ENCODE measurements at places on chromosomes 11 and 22. TPM values are rescaled to one million over a fixed set of nuclear protein-coding genes. Genes with fewer than 3 reads are reported as not detected.

GRCh38 chr11:18392434-18393321 is 1.7 kb upstream of the LDHA start:
- no peak for DNase-seq
- H3K4me3 ChIP-seq, result no peak overlapping the region
- H3K27me3 ChIP-seq, result no peaks in the 10 kb centered on the region
- peaks cover 27% of the 10 kb centered on the region for H3K4me1 ChIP-seq
- peaks cover 10% of the 10 kb centered on the region for H3K36me3 ChIP-seq

DNA sequence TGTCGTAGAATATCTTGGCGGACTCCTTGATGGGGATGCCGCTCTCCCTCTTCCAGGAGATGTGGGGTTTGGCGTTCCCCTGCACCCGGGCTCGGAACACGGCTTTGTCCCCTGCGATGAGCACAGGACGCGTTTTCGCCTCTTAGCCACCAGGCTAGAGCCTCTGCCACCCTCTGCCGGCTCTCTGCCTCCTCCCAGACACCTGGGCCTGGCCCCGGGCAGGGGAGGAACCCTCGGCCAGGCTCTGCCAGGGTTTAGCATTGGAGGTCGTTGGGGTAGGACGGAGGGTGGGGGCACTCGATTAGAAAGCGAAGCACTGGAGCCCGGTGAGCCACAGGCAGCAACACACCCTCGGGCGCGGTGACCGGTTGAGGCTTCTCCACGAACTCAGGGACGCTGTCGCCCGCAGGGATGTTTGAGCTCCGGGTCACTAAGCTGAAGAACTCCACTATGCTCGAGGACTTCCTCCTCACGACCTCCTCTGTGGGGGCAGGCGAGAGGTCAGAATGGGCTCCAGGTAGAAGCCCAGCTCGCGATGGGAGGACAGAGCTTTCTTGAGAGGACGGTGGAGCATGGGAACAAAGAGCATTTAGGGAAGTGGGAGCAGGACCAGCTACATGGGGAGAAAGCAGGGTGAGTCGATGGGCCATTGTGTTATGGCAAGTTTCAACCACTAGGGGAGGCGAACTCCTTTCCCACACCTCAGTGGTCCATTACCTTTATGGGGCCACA is 4.3 kb downstream of the IGSF22 start:
- peak; percentile 40 for DNase-seq
- no peaks in the 10 kb centered on the region for H3K4me1 ChIP-seq
- peak overlapping the region; percentile 61 for H3K4me3 ChIP-seq

DNA sequence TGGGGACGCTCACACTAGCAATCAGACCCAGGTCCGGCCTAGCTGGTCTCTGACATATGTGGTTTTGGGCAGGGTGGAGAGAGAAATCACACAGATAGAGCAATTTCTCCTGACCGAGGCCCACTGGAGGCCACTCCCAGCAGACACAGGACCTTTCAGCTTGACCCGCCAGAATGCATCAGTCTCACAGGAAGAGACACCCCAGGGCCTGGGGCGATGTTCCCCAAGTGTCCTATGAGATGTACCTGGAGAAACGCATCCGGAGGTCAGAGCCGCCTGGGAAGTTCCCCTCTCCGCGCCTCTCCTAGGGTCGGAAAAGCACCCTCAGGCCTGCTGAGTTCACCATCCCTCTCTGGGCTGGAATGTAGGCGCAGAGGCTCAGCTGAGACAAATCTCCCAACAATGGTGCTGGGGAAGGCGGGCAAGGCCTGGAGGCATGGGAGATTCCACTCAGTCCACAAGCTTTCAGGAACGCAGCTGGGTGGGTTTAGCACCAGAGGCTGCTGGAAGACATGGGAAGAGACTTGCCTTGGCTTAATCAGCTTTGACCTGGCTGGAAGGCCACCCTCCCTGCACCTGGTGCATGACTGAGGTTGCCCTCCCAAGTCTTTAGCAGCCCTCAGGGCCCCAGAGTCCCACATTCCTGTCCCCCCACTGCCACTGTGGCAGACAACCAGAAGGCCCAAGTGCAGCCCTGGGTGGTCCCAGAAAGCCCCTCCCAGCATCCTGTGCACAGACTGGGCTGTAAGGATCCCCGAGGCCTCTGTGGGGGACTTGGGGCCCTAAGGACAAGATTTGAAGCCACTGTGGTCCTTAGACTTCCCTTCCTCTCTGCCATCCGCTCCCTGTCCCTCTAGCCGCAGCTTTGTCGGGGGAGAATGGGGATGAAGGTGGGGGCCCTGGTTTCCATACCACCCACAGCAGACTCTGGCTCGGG is 57.5 kb downstream of the RTL6 start:
- H3K27me3 ChIP-seq, result no peaks in the 10 kb centered on the region
- no peak for DNase-seq
- H3K27ac ChIP-seq, result no peak overlapping the region
- H3K4me1 ChIP-seq, result no peaks in the 10 kb centered on the region

DNA sequence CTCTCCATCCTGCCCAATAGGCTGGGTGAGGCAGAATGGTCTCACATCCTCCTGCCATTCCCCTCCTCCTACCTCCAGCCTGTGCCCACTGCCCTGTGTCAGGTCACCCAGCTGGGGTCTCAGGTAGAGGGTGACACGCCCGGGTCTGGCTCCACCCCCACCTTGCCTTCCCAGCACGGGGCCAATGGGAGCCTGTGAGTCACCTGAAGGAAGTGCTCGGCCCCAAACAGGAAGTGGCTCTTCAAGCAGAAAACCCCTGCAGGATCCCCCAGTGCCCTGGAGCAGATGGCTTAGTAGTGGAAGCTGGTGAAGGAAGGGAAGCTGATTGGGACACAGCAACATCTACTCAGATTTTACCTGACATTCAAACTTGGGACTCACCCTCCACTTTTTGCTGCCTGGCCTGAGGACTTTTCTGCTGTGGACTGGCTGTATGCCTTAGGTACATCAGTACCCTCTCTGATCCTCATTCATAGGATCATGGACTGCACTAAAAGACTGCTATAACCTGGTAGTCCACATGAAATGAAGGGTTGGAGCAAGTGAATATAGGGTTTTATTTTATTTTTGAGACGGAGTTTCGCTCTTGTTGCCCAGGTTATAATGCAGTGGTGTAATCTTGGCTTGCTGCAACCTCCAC is 33.4 kb downstream of the GDPD5 start:
- no peaks in the 10 kb centered on the region for H3K4me1 ChIP-seq
- no peak overlapping the region for H3K27ac ChIP-seq
- H3K36me3 ChIP-seq, result no peaks in the 10 kb centered on the region
- peak; percentile 27 for DNase-seq

- H3K27me3 ChIP-seq, result no peaks in the 10 kb centered on the region
- H3K4me1 ChIP-seq, result peaks cover 25% of the 10 kb centered on the region
- DNase-seq, result peak; percentile 34
- no peak overlapping the region for H3K4me3 ChIP-seq
- H3K27ac ChIP-seq, result peak overlapping the region; percentile 82
Observed at GRCh38 chr11:96155627-96156378, 187.2 kb downstream of the MAML2 start.

- H3K27me3 ChIP-seq, result no peaks in the 10 kb centered on the region
- no peak overlapping the region for H3K27ac ChIP-seq
- H3K4me3 ChIP-seq, result no peak overlapping the region
- no peaks in the 10 kb centered on the region for H3K36me3 ChIP-seq
- H3K4me1 ChIP-seq, result no peaks in the 10 kb centered on the region
- DNase-seq, result no peak
Observed at GRCh38 chr11:45247433-45247832, 38.7 kb downstream of the SYT13 start.

- no peak overlapping the region for H3K27ac ChIP-seq
- H3K4me3 ChIP-seq, result no peak overlapping the region
- H3K27me3 ChIP-seq, result no peaks in the 10 kb centered on the region
- H3K36me3 ChIP-seq, result peaks cover 70% of the 10 kb centered on the region
- H3K4me1 ChIP-seq, result peaks cover 30% of the 10 kb centered on the region
Observed at GRCh38 chr11:57493507-57494503, 21.7 kb downstream of the SLC43A1 start.

- no peaks in the 10 kb centered on the region for H3K36me3 ChIP-seq
- H3K4me1 ChIP-seq, result peaks cover 4% of the 10 kb centered on the region
- no peak overlapping the region for H3K27ac ChIP-seq
- no peaks in the 10 kb centered on the region for H3K27me3 ChIP-seq
- no peak for DNase-seq
Observed at GRCh38 chr22:33477120-33478111, 419.2 kb upstream of the SYN3 start.

NPTXR gene
- total RNA-seq, result 15.9 TPM

GRCh38 chr11:68818181-68818580 is 23.5 kb downstream of the CPT1A start:
- H3K36me3 ChIP-seq, result peaks cover 14% of the 10 kb centered on the region
- H3K27ac ChIP-seq, result no peak overlapping the region
- no peak for DNase-seq
- H3K27me3 ChIP-seq, result no peaks in the 10 kb centered on the region
- peaks cover 6% of the 10 kb centered on the region for H3K4me1 ChIP-seq

DNA sequence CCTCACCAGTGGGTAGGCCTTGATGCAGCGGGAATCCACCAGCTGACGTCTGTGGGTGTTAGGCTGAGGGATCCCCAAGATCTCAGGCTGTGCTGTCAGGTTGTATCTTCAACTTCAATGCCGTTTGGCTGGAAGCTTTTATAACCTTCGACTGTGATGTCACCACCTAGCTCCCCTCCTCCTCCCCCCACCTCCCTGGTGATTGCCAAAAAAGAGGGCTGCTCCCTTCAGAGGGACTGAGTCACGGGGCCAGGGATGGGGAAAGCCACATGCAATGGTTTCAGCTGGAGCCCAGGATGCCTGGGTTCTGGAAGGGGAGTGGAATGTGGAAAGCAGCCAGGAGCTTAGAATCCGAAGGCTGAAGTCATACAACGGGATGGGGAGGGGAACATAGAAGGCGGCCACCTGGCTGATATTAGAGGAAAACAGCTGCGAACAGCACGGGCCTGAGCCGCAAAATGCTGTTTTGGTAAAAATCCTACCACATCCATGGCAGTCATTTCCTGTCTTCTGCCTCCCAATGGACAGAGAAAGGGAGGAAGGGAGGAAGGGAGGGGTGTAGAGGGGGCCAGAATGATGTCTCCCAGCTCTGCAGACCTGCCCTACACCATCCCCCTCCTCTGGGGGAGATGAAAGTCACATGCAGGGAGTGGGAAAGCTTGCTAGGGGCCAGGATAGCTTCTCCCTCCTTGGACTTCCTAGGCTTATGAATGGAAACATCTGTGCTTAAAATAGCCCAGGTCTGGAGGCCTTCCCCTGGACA is at the start of gene LRRN4CL:
Gene LRRN4CL, minus strand, starts transcription at position 110 of the 763 bp plus-strand sequence. CDS start 1,022 bp downstream, outside the sequence.
- peaks cover 14% of the 10 kb centered on the region for H3K4me1 ChIP-seq
- H3K36me3 ChIP-seq, result peaks cover 31% of the 10 kb centered on the region

NTM gene
- 1.3 TPM for total RNA-seq

DNA sequence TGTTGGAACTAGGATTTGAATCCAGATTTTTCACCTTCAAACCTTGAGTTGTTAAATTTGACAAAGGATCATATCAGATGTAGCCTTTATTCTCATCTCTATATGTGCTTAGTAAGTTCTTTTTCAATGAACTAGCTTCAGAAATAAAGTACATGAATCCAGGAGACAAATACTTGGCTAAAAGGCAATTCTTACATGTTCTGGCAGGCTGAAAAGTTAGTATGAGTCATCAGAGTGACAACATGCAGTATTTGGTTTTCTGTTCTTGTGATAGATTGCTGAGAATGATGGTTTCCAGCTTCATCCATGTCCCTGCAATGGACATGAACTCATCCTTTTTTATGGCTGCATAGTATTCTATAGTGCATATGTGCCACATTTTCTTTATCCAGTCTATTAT is 40.4 kb downstream of the BBOX1 start:
- H3K36me3 ChIP-seq, result no peaks in the 10 kb centered on the region
- H3K4me3 ChIP-seq, result no peak overlapping the region
- no peak overlapping the region for H3K27ac ChIP-seq
- DNase-seq, result no peak
- no peaks in the 10 kb centered on the region for H3K4me1 ChIP-seq

SLC15A3 gene
- total RNA-seq, result 29.5 TPM

SLC2A11 gene
- total RNA-seq, result 9.3 TPM

SSH3 gene
- total RNA-seq, result 103 TPM

DNA sequence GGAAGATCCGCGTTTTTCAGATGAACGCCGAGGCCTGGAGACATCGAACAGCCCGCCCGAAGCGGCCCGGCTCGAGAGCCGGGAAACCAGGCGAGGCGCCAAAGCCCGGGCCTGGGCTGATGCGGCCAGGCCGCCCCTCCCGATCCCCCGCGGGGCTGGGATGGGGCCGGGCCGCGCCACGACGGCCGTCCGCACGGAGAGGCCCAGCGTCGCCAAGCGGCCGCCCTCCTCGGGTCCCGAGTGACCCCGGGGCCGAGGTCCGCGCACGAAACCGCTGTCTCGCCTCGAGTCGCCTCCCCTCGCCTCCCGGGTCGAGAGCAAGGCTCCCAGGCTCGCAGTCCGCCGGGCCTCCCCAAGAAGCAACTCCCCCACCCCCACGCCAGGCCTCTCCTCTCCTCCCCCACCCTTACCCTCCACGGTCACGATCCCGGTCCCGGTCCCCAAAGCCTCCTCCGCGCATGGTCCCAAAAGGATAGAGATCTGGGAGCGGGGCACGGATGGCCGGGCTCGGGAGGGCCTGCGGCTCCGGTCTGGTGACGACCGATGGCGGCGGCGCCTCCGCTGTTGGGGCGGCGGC is 482 bp downstream of the DDX17 start:
- peaks cover 50% of the 10 kb centered on the region for H3K4me1 ChIP-seq
- peaks cover 16% of the 10 kb centered on the region for H3K36me3 ChIP-seq
- H3K4me3 ChIP-seq, result peak overlapping the region; percentile 86

DNA sequence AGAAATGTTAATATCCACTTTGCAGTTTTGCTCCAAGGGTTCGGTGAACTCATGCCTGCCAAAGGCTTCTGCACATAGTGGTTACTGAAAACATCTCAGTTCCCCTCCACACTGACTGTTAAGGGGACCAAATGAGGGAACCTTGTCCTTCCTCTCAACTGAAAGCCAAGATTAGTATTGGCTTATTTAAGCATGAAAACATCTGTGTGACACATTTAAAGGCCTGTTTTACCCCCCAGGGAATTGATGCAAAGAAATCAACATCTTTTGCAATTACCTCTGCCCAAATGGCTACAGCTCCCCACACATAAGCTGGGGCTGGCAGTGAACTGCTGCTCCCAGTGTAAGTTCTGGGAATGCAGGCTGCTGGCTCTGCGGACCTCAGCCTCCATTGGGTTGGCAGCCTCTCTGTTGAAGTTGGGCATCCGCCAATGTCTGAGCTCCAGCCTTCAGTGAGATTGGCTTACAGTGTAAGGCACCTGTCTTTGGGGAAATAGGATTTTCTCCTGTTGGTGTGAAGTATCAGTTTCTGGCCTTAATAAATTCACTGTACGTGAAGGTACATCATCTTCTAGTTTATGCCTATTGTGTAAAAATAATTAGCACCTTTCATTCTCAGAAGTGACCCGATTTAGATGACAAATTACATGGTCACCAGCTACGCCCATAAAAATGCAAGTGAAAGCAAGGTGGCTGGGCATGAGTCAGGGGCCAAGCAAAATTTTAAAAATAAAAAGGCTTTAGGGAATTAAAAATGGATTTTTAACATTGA is 213.4 kb upstream of the SYN3 start:
- H3K27ac ChIP-seq, result no peak overlapping the region

DNA sequence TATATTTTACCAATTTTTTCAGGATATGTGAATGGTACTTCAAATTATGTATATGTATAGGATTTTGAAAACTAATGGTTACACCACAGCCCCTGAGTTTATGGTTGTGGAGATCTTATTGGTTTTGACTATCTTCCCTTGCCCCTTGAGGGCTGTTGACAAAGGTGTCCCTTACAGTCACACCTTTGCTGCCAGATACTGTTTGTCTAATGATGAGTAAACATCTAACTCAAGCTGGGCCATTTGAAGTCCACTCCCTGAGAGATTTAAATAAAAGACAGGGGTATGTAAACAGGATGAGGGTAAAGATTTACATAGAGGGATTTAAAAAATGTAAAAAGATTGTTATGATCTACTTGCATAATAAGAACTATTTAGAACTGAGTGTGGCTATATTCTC is 38.9 kb upstream of the LUZP2 start:
- no peak for DNase-seq
- no peak overlapping the region for H3K4me3 ChIP-seq

KCNE3 gene
- total RNA-seq, result 35.1 TPM
